Stimulated activated CD4-positive, alpha-beta T cell treated with anti-CD3 and anti-CD28 coated beads, Interleukin-1b, Interleukin-23, amount 100 ng/mL, for 48 hours (primary cell): ENCODE measurements at places on chromosomes 13 and 19.

GRCh38 chr19:19652482-19653295 lies 9.2 kb upstream of the GMIP start:
- DNase-seq: no peak

DNA sequence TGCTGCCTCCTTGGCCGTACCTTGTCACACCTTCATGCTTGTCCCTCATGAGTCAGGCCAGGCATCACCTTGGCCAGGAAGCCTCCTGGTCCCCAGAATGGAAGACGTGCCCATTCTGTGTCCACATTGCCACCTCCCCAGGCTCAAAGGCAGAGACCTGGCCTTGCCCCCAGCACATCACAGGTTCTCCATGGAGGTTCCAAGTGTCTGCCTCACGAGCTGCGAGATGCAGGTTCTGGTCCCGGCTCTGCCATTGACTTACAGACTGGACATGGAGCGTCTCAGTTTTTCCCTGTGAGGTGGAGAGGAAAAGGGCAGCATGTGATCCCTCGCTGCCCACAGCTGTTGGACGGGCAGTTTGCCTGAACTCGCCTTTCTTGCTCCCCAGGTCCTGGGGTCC lies 9.1 kb upstream of the SLC7A10 start:
- DNase-seq: no peak

DNA sequence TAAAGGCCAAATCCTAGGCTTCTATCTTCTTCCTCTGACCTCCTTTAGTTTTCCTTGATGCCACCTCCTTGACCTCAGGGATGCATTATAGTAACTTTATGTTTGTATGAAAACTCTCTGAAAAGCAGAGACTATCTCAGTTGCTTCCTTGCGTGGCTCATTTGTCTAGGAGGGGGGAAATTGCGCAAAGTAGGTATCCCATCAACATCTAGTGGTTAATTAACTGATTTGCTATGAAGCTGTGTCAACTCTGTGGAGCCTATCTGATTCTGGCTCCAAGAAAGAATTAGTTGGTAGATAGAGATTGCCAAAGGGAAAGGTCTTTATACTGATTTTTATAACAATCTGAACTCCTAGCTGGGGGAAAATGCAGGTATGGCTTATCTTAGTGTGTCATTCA lies 82.1 kb upstream of the FRY start:
- DNase-seq: no peak

DNA sequence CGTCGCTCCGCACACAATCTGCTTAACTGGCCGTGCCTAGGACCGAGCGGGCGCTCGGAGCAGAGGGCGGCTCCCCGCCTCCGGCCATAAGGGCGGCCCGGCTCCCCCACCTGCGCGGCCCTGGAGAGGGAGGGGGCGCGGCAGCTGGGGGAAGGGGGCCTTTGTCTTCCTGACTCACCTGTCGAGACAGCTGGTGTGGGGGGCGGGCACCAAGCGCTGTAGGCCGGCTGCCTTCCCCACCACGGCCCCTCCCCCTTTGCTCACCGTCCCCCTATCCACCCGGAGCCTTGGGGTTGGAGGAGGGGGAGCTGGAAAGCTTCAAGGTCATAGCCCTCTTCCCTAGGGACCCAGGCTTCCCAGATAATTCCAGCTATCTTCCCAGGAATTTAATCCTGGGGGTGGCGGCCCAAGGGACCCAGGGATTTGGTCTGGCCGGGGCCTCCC lies 1.2 kb downstream of the VASP start:
- DNase-seq: peak; percentile 55

DNA sequence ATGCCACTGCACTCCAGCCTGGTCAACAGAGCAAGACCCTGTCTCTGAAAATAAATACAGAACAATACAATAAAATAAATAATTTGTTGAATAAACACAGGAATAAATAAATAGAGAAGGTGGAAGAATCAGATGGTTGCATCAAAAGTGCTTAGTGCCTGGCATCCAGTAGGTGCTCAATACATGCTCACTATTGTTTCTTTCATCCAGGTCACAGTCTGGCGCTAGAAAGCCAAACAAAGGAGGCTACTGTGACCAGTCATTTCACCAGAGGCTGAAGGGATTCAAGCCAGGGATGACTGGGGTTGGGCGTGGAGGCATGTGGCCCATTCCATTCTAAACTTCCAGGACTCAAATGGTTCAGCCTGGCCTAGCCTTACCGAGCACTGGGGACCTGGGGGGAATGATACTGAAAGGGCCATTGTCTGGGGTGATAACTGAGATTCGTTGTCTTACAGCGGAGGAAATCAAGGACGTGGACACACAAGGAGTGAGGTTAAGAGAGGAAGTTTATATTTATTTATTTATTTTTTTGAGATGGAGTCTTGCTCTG lies 3.6 kb upstream of the NDUFB7 start:
- no peak for DNase-seq

DNA sequence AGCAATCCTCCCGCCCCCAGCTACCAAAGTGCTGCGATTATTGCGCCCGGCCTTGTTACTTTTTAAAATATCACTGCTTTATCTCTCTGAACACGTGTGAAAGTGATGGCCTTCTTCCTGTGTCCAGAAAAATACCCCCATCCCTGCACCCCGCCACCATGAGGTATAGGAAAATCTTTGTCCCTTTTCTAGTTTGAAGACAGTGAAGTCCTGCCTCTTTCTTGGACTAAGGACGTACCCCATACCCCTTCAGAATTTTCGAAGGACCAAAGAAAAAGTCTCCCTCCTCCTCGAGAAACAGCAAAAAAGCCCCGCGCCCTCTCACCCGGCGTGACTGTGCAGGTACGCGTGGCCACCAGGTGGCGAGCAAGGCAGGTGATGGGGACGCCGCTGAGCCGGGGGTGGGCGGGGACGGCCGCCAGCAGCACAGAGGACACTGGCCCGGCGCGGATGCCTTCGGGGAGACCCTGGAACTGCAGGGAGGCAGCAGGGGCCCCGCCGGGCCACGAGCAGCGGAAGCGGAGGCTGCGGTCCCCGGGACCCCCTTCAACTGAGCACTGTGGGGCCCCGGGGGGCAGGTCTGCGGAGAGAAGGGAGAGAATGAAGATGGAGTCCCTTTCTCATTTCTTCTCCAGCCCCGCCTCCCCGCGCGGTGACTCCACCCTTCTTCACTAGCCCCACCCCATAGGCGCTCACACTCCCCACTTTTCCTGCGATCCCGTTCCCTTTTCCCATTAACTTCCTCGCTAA lies 3.2 kb downstream of the VSIG10L start:
- DNase-seq: peak; percentile 87

GRCh38 chr13:82833923-82834322 lies 1048.4 kb downstream of the SLITRK1 start:
- DNase-seq: no peak

GRCh38 chr13:48866249-48866648 lies 109.5 kb upstream of the FNDC3A start:
- DNase-seq: no peak

DNA sequence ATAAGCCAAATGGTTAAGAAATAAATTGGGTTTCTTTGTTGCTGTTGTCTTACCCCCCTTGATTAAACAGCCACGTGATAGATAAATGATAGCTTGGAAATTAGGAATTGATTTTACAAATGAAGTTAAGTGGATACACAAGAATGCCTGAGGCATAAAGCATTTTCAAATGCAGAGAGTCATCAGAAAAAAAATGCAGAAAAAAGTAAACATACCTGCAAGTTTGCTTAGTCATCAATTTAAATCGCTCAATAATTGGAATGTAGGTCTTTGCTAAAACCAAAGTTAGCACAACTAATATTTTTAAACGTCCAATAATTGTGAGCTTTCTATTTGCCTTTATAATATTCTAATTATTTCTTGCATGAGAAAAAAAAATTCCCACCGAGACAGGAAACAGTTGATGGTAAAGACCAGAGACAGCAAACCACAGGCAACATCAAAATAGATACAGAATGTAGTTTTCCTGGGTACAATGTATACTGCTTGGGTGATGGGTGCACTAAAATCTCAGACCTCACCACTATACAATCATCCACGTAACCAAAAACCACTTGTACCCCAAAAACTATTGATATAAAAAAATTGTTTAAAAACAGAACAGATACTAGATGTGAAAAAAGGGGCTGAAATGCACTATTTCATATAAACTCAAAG lies 924.0 kb downstream of the PCDH9 start:
- DNase-seq: no peak

DNA sequence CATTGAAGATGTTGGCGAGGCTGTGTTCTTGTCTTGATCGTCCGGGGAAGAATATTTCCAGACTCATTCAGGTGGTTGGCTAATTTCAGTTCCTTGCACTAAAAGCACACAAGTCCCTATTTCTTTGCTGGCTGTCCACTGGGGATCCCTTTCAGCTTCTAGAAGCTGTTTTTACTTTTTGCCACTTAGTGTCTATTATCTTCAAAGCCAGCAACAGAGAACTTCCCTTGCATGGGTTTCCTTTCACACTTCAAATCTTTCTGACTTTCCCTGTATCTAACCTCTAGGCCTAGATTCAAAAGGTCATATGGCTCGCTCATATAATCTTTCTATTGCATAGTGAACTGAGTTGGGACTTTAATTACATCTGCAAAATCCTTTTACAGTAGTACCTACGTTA lies 215.3 kb upstream of the PCDH9 start:
- DNase-seq: no peak

DNA sequence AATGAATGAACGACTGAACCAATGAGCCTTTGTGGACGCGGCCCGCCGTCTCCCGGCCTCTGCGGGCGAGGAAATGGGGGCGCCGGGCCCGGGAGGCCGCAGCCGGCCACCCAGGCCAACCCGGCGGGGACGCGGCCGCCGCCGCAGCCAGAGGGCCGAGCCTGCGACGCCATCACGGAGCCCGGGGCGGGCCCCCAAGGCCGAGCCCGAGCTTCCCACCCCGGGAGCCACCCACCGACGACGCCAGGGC lies 216 bp downstream of the SUGP2 start:
- no peak for DNase-seq

DNA sequence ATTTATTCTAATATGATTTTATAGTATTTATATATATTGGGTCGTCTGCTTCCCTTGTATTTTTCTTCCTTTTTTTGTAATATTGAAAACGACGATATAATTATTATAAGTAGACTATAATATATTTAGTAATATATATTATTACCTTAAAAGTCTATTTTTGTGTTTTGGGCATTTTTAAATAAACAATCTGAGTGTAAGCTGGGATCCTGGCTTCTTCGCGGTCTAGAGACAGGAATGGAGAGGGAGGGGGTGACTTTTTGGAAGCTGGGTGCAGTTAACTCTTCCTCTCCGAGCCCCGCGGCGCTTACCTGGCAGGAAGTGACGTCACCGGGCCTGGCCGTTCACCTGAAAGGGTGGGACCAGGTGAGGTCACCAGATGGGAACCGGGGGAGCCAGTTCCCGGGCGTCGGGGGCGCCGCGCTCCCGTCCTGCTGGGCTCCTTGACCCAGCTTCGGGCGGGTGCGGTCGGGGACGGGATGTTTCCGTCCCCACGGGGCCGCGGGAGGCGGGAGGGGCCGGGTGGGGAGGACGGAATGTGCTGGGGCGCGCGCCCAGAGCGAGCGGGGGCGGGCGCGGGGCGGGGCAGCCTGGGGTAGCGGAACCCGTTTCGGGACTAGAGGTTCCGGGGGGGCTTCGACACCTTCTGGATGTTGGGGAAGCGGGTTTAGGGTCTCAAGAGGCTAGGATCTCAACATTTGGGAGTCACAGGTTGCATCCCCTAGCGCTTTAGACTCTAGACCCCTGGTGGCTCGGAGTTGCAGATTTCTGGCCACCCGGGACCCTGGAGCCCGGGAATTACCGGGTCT lies 2.8 kb downstream of the ZFP36 start:
- DNase-seq: peak; percentile 87

DNA sequence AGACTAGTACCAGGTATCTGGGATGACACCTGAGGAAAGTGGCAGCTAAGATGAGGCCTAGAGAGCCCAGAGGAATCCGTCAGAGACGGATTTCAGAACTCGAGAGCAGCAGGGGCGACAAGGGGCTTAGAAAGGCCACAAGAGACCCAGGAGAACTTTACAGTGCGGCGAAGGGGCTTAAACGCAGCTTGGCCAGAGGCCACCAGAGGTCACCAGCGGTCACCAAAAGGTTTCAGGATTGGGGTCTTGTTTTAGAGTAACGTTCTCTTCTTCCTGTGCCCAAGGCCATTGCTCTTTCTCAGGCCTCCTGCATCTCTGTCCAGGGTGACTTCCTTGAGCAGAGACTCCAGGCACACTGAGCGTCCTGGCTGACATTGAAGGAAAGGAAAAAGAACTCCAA lies 2.2 kb downstream of the ZSCAN22 start:
- DNase-seq: no peak

- no peak for DNase-seq
Observed at GRCh38 chr13:73857106-73857505, 277.1 kb downstream of the KLF12 start.

DNA sequence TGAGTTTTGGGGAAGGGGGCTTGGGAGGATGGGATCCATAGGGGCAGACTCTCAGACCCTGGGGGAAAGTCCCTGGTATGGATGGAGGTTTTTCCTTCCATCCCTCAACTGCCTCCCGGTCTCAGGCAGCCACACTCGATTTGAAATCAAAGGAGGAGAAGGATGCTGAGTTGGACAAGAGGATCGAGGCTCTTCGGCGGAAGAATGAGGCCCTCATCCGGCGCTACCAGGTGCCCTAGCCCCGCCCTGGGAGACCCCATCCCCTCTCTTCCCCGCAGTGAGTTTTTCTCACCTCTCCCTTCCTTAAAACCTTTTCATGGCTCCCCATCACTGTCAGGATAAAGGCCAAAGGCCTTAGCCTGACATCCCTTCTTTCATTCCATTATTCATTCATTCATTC lies 2.1 kb downstream of the CCDC9 start:
- no peak for DNase-seq

GRCh38 chr19:43380008-43380407 lies 26.5 kb downstream of the CD177 start:
- DNase-seq: no peak

- DNase-seq: no peak
Observed at GRCh38 chr13:25673711-25674110, 301.9 kb downstream of the ATP8A2 start.

- peak; percentile 85 for DNase-seq
Observed at GRCh38 chr13:114124921-114125320, 7.5 kb downstream of the RASA3 start.

DNA sequence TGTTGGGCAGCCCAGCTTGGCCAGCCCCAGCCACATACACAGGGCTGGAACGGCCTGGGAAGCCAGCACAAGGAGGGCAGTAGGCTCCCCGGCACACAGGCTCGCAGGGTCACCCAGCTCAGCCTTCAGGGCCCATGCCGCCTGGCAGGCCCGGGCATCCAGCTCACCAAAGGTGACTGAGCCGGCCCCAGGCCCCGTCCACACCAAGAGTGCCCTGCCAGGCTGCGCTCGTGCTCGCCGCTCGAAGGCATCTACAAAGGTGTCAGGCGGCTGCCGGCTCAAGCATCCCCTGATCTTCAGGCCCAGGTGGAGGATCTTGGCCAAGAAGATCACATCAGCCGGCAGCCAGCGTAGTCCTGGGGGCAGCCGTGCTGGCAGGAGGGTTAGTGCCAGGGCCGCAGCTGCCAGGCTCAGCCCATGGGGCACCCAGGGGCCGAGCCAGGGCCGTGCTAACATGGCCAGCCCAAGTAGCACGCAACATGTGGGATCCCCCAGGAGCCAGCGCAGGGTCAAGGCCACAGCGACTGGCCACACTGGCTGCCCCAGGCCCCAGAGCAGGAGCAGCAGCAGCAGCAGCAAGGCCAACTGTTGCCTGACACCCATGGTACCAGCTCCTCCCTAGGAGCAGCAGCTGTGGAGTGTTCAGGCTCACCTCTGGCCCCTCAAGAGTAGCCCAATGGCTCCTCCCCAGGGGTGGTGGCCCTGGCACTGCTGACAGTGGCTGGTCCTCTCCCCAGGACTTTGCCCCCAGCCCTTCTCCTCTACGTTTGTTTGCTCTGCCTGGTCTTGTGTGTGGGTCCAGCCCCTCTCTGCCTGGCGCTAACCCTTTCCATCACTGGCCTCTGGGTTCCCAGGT lies at the start of gene SLC27A5:
Gene SLC27A5, minus strand, starts transcription at position 640 of the 856 bp plus-strand sequence. Its CDS starts 37 bp downstream, at position 603.
- DNase-seq: no peak
